ENCODE measurements at places on chromosomes 2 and 18.

GRCh38 chr2:52724585-52724984 lies 1043.0 kb upstream of the CHAC2 start:
- DNase-seq = no peak

DNA sequence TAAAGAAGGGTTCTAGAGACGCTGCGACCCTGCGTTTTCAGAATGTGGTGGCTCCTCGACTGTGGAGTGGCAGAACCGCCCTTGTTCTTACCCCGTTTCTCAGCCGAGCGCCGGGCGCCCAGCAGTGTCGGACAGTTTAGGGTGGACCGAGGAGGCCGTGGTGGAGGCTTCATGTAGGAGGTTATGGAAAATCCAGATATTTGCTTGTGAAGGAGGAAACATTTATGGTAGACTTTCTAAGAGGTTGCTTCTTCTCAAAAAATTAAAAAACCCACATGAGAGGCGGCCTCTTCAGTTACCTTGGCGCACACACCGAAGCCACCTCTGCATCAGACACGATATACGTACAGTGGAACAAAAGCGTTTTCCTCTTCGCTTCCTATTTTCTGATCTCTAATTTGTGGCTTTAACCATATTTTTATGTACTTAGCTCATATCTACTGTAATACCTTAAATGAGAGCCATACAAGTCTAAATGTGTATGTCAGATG lies 120.8 kb downstream of the NFATC1 start:
- DNase-seq = no peak

DNA sequence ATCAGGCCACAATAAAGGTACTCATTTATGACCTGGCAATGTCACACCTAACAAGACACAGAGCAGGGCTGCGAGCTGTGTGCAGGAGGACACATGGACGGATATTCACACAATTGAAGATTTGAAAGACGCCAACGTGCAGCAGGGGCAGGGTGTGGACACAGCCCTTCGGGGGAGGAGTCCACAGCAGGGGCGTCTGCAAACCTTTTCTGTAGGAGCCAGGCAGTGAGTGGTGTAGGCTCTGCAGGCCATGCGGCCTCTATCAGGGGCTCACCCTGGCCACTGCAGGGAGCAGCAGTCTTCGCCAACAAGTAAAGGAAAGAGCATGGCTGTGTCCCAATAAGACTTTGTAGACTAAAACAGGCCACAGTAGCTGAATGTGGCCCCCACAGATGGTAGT lies 125.7 kb upstream of the SNTG2 start:
- DNase-seq = no peak

DNA sequence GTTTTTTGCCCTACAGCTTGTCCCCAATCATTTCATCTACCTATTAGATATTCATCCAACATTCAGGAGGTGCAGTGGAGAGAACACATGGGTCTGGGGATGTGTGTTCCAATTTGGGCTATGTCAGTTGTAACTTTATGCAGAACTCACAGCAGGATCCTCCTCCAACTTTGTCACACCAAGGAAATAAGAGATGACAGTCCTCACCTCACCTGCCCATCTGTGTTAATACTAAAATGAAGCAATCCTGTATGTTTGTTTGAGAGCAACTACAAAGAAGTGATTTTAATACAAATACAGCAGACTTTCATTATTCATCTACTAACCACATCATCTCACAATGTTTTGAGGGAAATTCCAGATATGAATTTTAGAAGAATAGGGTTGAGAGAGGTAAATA lies 126.7 kb downstream of the ARHGAP15 start:
- DNase-seq = no peak

GRCh38 chr18:62832282-62832681 lies 116.9 kb downstream of the PHLPP1 start:
- no peak for DNase-seq

DNA sequence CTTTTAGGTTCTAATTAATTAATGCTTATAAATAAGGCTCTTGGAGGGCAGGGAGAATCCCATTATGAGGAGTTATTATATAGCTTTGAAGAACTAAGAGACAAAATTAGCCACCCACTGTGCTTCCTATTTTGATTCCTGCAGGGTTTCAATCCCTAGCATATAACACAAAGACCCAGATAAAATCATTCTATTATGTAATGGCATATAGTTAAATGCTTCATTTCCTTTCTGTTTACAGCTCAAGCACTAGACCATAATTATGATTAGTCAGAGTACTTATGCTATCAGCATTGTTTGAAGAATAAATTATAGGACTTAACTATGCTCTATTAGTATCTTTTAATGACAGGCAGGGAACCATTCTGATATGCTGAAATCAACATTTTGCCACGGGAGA lies 9.1 kb downstream of the GPR155 start:
- no peak for DNase-seq

DNA sequence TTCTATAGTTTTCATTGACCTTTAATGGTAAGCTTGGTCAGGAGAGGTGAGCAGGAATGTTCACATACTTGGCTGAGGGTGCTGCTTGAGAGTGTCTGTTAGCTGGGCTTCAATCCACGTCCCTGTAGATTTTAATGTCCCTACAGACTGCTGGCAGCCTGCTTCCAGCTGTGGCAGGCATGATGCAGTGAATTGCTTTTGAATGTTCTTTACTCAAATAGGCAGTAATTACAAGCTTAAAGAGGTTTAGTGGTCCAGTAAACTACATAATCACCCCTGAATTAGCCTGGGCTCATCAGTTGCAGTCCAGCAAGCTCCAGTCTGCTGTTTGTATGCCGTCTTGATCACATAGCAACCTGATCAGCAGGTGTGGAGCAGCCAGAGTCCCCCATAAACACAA lies 102.1 kb downstream of the MEIS1 start:
- no peak for DNase-seq

- DNase-seq = no peak
Observed at GRCh38 chr2:98489971-98490962, 45.6 kb downstream of the INPP4A start.

- no peak for DNase-seq
Observed at GRCh38 chr2:112566104-112566503, 18.3 kb upstream of the CHCHD5 start.

GRCh38 chr2:56089931-56090330 lies 93.9 kb upstream of the CCDC85A start:
- no peak for DNase-seq

- DNase-seq = no peak
Observed at GRCh38 chr2:235398321-235398720, 95.5 kb upstream of the AGAP1 start.

DNA sequence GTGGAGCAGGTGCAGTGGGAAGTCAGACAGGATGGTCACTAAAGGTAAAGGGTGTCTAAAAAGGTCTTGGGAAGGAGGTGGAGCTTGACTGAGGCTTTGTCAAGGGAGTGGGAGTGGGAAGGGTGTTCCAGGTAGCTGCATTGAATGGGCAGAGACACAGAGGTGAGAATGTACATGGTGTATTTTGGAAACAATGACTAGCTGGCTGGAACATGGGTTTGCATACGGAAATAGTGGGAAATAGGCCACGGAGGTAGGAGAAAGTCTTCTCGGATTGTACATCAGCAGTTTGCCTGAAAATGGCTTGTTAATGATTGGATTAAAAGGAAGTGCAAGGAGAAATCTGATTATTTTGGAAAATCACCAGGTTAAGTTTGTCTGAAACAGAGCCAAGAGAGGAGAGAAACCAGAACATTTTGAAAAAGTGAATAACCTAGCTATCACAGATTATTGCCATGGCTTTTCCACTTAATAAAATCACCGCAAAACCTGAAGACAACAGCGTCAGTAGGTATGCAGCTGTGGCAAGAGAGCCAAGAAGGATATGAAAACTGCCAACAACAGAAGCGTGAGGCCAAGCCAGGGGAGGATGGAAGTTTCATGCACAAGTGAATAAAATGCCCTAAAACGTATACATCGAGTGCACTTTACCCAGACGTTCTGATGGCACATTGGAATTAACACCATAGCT lies 13.9 kb downstream of the PAX8 start:
- no peak for DNase-seq

- no peak for DNase-seq
Observed at GRCh38 chr2:36578343-36579296, 19.3 kb downstream of the FEZ2 start.

DNA sequence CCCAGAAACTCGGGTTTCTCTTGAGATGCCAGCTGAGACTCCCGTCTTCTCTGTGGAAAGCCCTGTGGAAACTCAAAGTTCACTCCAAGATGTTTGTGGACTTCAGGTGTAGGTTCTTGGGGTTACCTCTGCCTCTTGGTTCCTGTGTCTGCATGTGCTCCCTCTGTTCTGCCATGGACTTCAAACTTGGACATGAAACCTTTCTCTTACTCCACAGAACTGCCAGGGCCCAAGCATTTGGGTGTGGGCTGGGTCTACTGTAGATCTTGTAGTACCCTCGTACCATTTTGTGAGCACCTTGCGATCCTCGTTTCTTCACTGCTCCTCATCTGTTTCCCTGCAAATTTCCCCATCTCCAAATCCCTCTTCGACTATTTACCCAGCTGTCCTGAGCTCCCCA lies 175.5 kb downstream of the HAUS1 start:
- no peak for DNase-seq

DNA sequence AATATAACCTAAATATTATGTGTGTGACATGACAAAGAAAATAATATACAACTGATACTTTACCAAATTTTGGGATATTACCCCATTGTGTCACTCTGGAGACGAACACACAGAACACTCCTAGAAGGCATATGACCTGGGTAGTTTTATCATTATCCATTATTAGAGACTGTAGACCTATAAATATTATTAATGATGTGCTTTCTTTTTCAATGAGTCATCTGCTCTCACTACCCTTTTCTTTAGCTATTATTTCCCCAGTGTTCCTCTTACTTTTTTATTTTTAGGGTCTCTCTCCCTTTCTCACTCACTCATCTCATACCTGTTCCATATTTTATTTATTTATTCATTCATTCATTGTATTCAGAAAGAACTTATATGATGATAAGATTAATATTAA lies 143.3 kb upstream of the ITGA4 start:
- DNase-seq = no peak

DNA sequence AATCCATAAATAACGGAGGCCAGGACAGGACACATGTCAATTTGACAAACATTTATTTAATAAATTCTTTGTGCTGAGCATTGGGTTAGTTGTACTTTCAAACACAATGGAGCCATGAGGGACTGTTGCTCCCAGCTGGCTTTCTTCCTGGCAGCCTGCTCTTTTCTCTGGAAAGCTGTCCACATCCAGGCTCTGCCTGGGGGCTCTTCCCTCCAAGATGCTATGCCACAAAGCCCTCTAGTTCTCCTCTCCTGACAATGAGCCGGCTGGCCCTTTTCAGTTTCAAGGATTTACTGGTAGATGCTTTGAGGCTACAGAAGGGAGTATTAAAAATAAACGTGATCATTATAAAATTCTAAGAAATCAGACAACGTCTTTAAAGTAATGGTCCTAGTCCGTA lies 44.1 kb upstream of the SLC14A2 start:
- no peak for DNase-seq

DNA sequence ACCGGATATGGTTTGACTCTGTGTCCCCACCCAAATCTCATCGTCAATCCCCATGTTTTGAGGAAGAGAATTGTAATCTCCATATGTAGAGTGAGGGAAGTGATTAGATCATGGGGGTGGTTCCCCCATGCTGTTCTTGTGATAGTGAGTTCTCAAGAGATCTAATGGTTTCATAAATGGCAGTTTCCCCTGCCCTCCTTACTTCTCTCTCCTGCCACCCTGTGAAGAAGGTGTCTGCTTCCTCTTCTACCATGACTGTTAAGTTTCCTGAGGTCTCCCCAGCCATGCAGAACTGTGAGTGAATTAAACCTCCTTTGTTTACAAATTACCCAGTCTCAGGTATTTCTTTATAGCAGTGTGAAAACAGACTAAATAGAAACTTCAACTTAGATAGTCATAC lies 69.5 kb downstream of the SESTD1 start:
- DNase-seq = no peak

DNA sequence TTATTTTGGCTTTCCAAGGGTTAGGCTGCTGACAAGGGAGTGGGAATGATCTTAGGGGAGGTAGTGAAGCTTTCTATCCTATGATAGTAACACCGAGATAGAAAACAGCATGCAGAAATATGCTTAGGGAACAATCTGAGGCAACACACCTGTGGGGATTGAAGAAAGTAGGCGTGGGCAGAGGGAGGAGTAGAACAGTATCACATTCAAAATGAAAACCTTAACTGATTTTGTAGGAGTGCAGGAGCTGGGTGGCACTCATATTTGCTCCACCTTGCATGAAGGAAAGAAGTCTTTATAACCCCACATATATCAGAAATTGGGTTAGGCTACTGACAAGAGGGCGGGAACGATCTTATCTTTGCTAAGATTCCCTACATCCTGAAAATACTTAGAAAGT lies 762.2 kb upstream of the CNTNAP5 start:
- DNase-seq = no peak

GRCh38 chr2:176165370-176166050 lies 8.4 kb downstream of the HOXD3 start:
- no peak for DNase-seq

DNA sequence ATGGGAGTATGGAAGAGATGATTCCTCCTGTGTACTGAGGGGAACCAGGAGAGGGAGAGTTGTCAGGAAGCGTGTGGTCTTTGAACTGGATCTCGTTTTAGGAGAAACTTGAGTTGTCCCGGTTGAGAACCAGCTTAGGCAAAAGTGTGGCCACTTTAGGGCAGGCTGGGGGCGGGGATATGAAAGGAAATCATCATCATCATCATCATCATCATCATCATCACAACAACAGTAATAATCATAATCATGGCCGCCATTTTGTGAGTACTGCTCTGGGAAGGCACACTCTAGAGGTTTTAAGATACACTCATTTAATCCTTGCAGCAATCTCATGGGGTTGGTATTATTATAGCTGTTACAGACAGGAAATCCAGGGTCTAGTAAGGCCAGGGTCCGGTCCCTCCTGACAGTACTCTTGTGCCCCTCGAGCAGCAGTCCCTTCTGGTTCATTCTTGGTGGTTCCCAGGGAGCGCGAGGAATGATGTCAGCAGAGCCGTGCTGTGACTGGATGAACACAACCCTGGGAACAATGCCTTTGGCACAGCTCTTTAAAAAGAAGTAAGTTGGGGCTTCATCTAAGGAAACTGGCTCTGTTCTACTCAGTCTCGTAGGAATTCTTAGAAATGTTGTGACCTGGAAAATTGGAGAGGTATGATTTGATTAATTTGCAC lies 33.8 kb downstream of the PARD3B start:
- DNase-seq = no peak

Data from stimulated activated CD4-positive, alpha-beta T cell treated with anti-CD3 and anti-CD28 coated beads, Interleukin-1b, Interleukin-23, amount 100 ng/mL, for 1 hour (primary cell).